ENCODE measurements at places on chromosomes 11 and 22. TPM values are rescaled to one million over a fixed set of nuclear protein-coding genes. Genes with fewer than 3 reads are reported as not detected.

GRCh38 chr22:44719586-44720368, 17.8 kb downstream of the PRR5 start:
- no peaks in the 10 kb centered on the region for H3K27me3 ChIP-seq
- no peak overlapping the region for H3K27ac ChIP-seq
- H3K4me1 ChIP-seq = peaks cover 21% of the 10 kb centered on the region
- no peak overlapping the region for H3K4me3 ChIP-seq
- DNase-seq = no peak

DNA sequence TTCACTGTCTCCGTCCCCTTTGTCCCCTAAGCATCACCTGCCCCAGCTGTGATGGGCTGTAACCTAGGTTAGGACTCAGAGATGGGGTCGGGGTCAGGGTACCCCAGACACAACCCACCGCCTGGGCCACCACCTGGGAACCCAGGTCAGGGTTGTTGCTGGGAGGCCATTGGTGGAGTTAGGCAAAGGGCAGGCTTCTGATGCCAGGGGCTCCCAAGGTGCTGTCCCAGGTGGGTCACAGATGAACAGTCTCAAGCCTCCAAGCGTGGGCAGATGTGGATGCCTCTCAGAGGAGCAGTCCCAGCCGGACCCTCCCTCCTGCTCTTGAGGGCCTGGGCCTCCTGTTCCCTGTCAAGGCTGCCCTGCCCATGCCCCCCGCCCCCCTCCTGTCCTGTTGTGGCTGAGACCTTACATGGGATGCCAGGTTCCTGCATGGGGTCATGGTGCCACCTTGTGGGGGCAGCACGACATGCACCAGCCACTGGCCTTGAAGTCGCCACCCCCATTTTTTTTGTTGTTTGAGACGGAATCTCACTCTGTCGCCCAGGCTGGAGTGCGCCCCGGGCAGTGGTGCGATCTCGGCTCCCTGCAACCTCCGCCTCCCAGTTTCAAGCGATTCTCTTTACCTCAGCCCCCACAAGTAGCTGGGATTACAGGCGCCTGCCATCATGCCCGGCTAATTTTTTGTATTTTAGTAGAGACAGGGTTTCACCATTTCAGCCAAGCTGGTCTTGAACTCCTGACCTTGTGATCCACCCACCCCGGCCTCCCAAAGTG, 12.1 kb downstream of the GATD1 start:
- no peaks in the 10 kb centered on the region for H3K4me1 ChIP-seq
- DNase-seq = peak; percentile 59
- no peaks in the 10 kb centered on the region for H3K27me3 ChIP-seq
- H3K27ac ChIP-seq = peak overlapping the region; percentile 77
- no peaks in the 10 kb centered on the region for H3K36me3 ChIP-seq

IGSF9B gene
- total RNA-seq = 16.1 TPM

NRXN2 gene
- total RNA-seq = 0.21 TPM

GRCh38 chr22:19877626-19878339, 23.1 kb upstream of the GNB1L start:
- peaks cover 26% of the 10 kb centered on the region for H3K4me1 ChIP-seq
- DNase-seq = peak; percentile 57
- no peak overlapping the region for H3K27ac ChIP-seq
- no peaks in the 10 kb centered on the region for H3K36me3 ChIP-seq

DNA sequence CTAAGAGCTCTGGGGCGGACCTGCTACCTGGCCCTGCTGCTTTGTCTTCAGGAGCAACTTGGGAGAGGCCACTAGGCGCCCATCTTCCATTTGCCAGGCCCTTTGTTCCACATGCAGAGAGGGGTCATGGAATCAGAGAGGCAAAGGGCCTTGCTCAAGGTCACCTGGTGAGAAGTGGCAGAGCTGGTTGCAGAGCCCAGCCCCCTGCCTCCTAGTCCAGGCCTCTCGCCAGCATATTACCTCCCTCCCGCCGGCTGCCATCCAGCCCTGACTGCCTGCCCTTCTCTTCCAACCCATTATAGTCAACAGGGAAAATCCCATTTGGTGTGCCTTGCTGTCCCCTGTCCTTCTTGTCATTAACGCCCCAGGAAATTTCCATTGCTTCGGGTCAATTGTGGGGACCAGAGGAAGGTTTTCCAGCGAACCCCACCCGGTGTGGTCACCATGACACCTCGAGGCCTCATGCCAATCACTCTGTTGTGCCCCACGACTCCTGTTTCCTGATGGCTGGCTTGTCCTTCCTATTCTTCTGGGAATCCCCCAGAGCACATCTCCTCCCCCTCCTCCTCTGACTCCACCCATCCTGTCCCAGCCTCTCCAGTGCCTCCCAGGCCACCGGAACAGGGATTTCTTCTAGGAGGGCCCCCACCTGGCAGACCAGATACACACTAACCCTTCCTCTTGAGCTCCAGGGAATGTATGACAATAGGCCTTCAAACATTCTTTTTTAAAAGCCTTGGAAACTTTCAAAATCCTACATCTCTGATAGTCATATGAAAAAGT, 77.0 kb downstream of the NECTIN1 start:
- DNase-seq = no peak
- peaks cover 4% of the 10 kb centered on the region for H3K27me3 ChIP-seq
- no peak overlapping the region for H3K4me3 ChIP-seq
- H3K27ac ChIP-seq = no peak overlapping the region
- no peaks in the 10 kb centered on the region for H3K36me3 ChIP-seq

- no peaks in the 10 kb centered on the region for H3K27me3 ChIP-seq
- no peak overlapping the region for H3K4me3 ChIP-seq
- H3K27ac ChIP-seq = no peak overlapping the region
- DNase-seq = no peak
- H3K36me3 ChIP-seq = no peaks in the 10 kb centered on the region
- no peaks in the 10 kb centered on the region for H3K4me1 ChIP-seq
Measured at GRCh38 chr11:38791346-38791961, 2193.4 kb upstream of the RAG2 start.

- no peaks in the 10 kb centered on the region for H3K4me1 ChIP-seq
- DNase-seq = no peak
- no peaks in the 10 kb centered on the region for H3K36me3 ChIP-seq
- peaks cover 25% of the 10 kb centered on the region for H3K27me3 ChIP-seq
- H3K27ac ChIP-seq = no peak overlapping the region
- H3K4me3 ChIP-seq = no peak overlapping the region
Measured at GRCh38 chr11:134955281-134955680, 543.2 kb upstream of the B3GAT1 start.

DNA sequence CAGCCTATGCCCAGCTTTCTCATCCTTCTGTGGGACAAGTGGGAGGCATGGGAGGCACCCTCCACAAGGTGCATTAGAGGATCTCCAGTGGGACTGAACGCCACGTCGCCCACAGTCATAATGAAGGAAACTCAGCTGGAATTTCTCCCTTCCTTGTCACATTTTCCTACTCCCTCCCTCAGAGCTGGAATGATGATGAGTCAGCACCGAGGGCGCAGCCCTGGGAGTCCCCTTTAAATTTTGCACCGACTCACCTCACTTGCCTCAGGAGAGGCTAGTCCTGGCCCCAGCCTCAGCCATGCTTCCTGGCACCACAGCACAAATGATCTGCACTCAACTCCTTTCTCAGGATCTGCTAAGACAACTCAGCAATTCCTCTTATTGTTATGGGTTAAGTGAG, 34.3 kb downstream of the DBX1 start:
- no peaks in the 10 kb centered on the region for H3K36me3 ChIP-seq
- H3K27me3 ChIP-seq = peaks cover 4% of the 10 kb centered on the region
- H3K27ac ChIP-seq = no peak overlapping the region
- no peak for DNase-seq

ZNF215 gene
- total RNA-seq = 0.16 TPM

GRCh38 chr11:121389651-121390050, 62.5 kb upstream of the SORL1 start:
- H3K27me3 ChIP-seq = no peaks in the 10 kb centered on the region
- no peak overlapping the region for H3K4me3 ChIP-seq

DEFB131B gene
- total RNA-seq = not detected

DNA sequence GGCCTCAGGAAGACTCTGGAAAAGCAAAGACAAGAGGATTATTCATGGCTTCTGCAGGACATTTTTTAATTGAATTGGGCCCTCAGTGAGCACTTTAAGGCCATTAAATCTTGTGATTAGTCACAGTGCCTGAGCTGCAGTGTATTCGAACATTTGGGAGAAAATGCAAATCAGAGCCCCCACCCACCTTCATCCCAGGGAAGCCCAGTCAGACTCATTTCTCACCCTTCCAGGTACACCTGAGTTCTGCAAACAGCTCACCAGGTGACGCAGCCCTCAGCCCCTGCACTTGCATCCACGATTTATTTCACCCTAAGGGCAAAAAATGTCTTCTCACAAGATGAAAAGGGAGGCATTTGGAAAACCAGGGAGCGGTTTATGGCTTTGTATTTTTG, 128.7 kb downstream of the MPPED1 start:
- peaks cover 3% of the 10 kb centered on the region for H3K27me3 ChIP-seq
- no peaks in the 10 kb centered on the region for H3K36me3 ChIP-seq
- no peak overlapping the region for H3K27ac ChIP-seq
- H3K4me3 ChIP-seq = no peak overlapping the region
- DNase-seq = no peak

DNA sequence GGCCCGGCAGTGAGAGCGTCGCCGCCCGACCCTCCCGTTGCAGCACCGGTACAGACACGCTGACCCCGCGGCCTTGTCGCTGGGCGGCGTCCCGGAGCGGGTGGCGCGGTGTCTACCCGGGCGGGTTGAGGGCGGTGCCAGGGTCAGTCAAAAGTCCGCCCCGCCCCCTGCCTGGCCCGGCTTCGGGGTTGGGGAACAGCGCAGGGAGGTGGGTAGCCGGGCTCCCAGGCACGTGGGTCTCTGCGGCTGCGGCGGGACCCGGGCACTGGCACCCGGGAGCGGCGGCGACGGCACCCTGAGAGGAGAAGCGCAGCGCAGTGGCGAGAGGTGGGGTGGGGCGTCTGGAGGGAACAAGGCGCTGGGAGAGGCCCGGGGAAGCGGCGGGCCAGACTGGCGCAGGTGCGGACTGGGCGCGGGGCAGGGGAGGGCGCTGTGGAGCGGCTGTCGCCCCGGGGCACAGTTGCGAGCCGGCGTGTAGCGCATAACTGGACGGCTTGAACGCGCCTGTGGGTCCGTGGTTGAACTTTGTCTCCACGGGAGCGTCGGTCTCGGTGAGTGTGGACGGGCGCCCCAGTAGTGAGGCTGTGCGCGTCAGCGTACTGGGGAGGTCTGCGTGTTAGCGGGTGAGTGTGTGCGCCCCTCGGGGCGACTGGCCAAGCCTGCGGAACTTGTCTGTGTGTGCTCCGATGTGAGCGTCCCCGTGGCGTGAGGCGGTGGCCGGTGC, at the start of gene P2RY2:
Gene P2RY2, plus strand, starts transcription at position 176 of the 724 bp plus-strand sequence. CDS start 15,879 bp downstream, outside the sequence.
- H3K27me3 ChIP-seq = peaks cover 48% of the 10 kb centered on the region
- peak; percentile 10 for DNase-seq
- peak within 1 kb of the TSS; percentile 68 for H3K4me3 ChIP-seq
- H3K4me1 ChIP-seq = peaks cover 37% of the 10 kb centered on the region
- H3K36me3 ChIP-seq = no peaks in the 10 kb centered on the region
- H3K27ac ChIP-seq = no peak within 1 kb of the TSS

DNA sequence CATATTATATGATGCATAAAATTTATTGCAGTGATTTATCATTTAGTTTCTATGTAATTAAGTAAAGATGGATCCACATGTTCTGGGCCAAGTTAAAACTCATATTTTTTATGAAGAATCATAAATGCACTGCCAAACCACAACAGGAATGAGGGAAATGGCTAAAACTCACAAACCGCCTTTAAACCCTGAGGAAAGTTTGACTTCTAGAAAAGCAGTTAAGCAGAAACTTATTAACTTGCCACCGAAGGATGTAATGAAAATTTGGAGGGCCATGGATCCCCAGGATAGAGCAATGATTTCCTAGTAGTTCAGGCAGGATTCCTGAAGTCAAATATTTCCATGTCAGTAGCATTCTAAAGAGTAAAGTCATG, 218.3 kb upstream of the CTSC start:
- H3K27me3 ChIP-seq = no peaks in the 10 kb centered on the region
- no peaks in the 10 kb centered on the region for H3K36me3 ChIP-seq
- no peak overlapping the region for H3K4me3 ChIP-seq
- no peak overlapping the region for H3K27ac ChIP-seq
- H3K4me1 ChIP-seq = no peaks in the 10 kb centered on the region

DNA sequence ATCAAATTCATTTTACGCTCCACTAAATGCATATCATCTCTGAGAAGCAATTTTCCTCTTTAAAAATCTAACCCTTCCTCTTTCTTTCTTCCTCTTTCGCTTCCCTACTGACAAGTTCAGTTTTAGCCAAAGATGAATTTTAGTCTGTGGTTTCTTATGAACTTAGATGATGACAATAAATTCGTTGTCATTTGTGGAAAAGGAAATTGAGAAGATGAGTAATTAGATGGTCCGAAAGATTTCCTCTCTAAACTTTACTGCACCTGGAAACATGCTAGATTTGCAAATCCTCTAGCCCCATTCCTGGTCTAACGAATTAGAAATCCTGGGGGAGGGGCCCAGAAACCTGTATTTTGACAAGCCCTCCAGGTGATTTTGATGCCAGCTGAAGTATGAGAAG, 855.4 kb upstream of the CHORDC1 start:
- no peak overlapping the region for H3K4me3 ChIP-seq
- no peak for DNase-seq
- H3K36me3 ChIP-seq = no peaks in the 10 kb centered on the region
- H3K27me3 ChIP-seq = no peaks in the 10 kb centered on the region

PTPN5 gene
- total RNA-seq = not detected

DNA sequence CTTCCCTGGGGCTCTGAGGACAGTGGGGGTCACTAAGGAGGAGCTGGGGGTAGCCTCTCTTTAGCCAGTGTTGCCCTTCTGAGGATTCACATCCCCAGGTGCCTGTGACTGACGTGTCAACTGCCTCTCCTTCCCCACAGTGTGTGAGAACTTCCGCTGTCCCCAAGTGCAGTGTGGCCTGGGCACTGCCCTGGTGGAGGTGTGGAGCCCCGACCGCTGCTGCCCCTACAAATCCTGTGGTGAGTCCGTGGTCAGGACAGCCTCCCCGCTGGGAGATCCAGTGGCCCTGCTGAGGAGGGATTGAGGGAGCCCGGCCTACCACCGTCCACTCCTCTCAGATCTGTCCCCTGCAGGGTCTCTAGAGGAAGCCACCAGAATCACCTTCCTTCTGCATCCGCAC, 81.1 kb upstream of the MYOD1 start:
- DNase-seq = no peak
- no peak overlapping the region for H3K27ac ChIP-seq
- H3K4me3 ChIP-seq = no peak overlapping the region
- H3K27me3 ChIP-seq = peaks cover 6% of the 10 kb centered on the region

- peak overlapping the region; percentile 6 for H3K27ac ChIP-seq
- H3K4me3 ChIP-seq = no peak overlapping the region
- no peaks in the 10 kb centered on the region for H3K27me3 ChIP-seq
- no peaks in the 10 kb centered on the region for H3K36me3 ChIP-seq
Measured at GRCh38 chr11:46553814-46554212, 40.0 kb downstream of the AMBRA1 start.

- no peak for DNase-seq
- no peak overlapping the region for H3K4me3 ChIP-seq
- peaks cover 38% of the 10 kb centered on the region for H3K4me1 ChIP-seq
- H3K27ac ChIP-seq = peak overlapping the region; percentile 52
- no peaks in the 10 kb centered on the region for H3K27me3 ChIP-seq
Measured at GRCh38 chr11:105046898-105047579, 1.9 kb upstream of the CARD16 start.

TRIM29 gene
- not detected for total RNA-seq

ANAPC15 gene
- total RNA-seq = 62.1 TPM

GAS2 gene
- total RNA-seq = 5.7 TPM

OTOG gene
- not detected for total RNA-seq

NAALADL1 gene
- 33.9 TPM for total RNA-seq

Measured in naive thymus-derived CD8-positive, alpha-beta T cell (primary cell).